ENCODE measurements at places on chromosomes 6 and 20.

GRCh38 chr6:6436366-6436765 is 115.9 kb upstream of the F13A1 start:
- no peak for DNase-seq

GRCh38 chr6:75102301-75102700 is 103.6 kb downstream of the COL12A1 start:
- DNase-seq = no peak

- no peak for DNase-seq
Observed at GRCh38 chr6:22631091-22631490, 61.7 kb downstream of the HDGFL1 start.

DNA sequence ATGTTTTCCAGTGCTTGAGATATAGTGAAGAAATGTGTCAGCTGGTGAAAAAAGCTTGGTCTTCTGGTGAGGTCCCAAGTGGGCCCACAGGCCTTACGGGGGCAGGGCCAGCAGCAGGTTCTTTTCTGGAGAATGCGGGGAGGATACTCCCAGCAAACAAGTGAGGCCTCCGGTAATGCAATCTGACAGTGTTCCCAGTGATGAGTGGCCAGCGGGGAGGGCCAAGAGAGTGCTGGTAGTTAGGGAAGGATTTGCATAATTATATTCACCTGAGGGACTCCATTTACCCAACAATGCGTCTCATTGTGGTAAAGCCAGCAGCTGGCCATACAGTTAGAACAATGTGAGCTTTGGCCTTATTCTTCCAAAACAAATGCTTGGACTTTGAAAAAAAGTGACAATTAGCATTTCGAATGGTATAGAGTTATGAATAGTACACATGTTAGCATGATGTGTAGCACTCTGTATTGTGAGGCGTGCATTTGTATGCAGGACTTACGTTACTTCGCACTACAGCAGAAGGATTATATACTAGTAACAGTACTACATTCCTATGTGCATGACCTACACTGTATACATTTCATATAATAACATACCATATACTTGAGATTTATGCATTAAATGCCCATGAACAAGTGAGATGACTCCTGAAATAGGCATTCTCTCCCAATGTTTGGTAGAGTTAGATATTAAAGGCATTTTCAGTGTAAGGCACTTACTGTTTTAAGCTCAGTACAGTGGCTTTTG is 69.8 kb downstream of the MYB start:
- no peak for DNase-seq

DNA sequence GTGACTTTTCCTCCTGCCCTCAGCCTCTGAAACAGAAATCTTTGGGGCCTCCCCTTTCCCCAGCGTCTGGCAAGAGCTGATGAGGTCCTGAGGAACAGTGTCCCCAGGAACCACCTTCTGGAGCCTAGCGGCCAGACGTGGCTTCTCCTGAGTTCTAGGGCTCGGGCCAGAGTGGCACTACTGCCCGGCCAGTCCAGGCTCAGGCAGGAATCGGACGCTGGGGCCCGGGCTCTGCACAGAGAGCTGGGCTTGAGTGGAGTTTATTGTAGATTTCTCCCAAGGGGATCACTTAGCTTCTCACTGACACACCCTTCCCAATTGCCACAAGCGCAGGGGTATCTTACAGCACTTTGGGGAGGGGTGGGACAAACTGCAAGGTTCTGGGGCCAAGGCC is 20.2 kb downstream of the SDCBP2 start:
- no peak for DNase-seq

Data from activated CD4-positive, alpha-beta T cell treated with anti-CD3 and anti-CD28 coated beads, Interleukin-2, amount 50 U/mL, for 24 hours (primary cell).